NCI-H1417 (cell line): ENCODE measurements at places on chromosomes 16 and 17.

DNA sequence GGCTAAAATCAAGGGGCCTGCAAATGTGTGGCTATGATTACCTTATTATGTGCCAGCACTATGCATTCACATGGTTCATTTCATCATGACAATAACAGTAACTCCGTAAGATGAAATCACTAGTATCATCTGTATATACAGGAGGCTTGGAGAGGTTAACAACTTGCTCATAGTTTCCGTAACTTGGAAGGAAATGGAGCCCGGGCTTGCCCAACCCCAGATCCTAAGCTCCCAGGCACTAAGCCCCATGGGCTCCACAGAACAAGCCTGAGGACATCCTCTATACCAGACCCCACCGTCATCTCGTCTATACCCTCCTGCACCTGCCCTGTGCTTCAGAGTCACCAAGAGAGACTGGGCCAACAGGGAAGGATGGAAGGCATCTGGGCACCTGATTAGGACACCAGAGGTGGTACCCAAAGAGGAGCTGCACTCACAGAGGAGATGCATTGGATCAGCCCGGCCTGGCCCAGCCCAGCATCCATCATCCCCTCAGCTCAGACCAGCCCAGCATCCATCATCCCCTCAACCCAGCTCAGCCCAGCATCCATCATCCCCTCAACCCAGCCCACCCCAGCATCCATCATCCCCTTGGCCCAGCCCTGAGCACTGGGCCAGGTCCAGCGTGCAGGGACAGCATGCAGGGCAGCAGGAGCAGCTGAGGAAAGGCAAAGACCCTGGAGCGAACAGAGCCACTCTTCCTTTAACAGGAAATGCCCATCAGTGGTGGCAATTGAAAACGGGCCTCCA lies 28.5 kb downstream of the NSMCE1 start:
- DNase-seq, result no peak

- DNase-seq, result no peak
These were observed 50.0 kb downstream of the RPTOR start for GRCh38 chr17:80594431-80595269.

- DNase-seq, result no peak
These were observed 22.2 kb downstream of the KIAA0513 start for GRCh38 chr16:85049706-85050305.

- DNase-seq, result no peak
These were observed 10.2 kb upstream of the HOXB9 start for GRCh38 chr17:48636177-48637018.

DNA sequence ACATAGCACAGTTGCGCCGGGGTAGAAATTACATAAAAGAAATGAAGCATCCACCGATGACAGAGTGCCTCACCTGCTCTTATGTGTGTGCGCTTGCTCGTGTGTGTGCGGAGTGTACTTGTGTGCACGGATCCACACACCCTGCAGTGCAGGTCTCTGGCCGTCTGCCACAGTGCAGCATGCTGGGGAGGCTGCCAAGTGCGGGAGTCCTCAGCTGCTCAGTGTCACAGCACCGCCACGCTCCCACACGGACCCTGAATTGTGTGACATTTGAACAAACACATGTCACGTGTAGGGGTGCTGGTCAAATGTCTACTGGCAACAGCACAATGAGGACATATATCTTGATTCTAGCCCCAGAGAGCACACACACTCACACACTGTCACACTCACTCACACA lies 243.0 kb upstream of the MYOCD start:
- DNase-seq, result no peak

DNA sequence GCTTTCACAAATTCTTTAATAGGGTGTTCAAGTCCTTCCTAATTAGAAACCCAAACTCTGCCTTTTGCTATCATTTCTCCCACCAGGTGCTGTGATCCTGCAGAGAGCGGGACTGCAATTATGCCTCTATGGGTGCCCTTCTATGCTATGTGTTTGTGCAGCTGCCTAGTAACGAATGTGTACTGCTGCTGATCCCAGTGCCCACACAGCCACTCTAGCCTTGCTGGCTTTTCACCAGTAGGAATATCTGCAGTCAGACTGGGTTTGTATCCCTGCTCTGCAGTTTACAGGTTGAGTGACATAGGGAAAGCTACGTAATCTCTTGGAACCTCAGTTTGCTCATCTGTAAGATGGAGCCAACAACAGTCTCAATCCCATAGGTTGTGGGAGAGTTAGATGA lies 179.6 kb upstream of the IRX3 start:
- DNase-seq, result peak; percentile 82
